ENCODE measurements at places on chromosomes 16 and 17.

- no peak for DNase-seq
These were observed at the start of gene SSTR5 for GRCh38 chr16:1072526-1073261. Gene SSTR5 (plus strand): TSS chr16:1072747. CDS start chr16:1078869, 6,122 bp downstream.

- DNase-seq, result no peak
These were observed 558 bp upstream of the ZFHX3 start for GRCh38 chr16:73048292-73049080.

DNA sequence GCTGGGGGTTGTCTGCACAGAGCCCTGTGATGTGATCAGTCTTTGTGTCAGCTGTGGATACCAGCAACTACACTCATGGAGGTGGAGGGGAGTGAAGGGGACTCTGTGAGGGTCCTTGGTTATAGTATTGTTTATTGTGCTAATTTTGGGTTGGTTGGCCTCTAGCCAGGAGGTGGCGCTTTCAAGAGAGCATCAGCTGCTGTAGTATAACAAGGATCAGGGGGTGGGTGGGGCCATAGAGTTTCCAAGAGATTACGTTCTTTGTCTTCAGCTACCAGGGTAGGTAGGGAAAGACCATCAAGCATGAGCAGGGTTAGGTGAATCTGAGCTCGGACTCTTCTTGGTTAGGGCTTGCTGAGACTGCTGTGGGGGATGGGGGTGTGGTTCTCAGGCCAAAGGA lies 97.1 kb upstream of the HS3ST3A1 start:
- DNase-seq, result no peak

GRCh38 chr17:14359163-14360020 lies 58.5 kb downstream of the HS3ST3B1 start:
- no peak for DNase-seq

- DNase-seq, result no peak
These were observed 1.9 kb upstream of the GAA start for GRCh38 chr17:80099291-80100034.

GRCh38 chr17:28029044-28029443 lies 13.4 kb upstream of the NLK start:
- DNase-seq, result no peak

DNA sequence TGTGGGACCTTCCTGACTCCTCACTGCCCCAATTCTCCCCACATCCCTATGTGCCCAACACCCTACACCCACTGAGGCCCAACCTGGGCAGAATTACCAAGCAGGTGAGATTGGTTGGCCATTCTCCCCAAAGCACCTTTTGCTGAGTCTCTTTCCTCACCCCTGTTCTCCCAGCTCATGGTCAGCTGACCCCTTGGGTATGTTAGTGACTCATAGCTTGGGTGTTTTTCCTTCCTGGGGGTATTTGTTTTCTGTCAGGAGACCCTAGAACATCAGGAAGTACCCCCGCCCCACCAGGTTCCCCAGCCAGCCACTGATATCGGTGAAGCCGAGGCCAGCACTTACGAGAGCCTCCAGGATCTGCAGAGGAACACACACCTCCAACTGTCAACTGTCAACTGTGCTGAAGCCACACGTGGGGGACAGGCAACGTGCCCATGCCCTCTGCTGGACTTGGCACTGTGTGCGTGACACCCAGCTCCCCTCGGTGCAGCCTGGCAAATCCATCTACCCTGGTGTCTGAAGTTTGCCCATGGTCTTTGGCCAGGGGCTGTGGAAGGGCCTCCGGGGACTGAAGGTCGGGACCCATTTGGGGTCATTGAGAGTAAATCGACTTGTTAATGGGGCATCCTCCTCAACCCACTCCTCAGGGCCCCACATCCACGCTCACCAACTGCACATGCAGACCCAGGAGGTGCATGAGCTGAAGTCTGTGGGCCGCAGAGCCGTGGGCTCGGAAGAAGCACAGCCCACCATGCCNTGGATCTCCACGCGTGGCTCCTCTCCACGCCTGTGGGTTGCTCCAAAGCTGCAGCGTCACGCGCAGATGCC lies 53.1 kb downstream of the METRNL start:
- DNase-seq, result no peak

GRCh38 chr16:82715833-82716232 lies 89.1 kb downstream of the CDH13 start:
- DNase-seq, result no peak

GRCh38 chr16:4603624-4604170 lies 11.0 kb downstream of the UBALD1 start:
- no peak for DNase-seq

- no peak for DNase-seq
These were observed 27.2 kb downstream of the LLGL2 start for GRCh38 chr17:75552425-75553294.

DNA sequence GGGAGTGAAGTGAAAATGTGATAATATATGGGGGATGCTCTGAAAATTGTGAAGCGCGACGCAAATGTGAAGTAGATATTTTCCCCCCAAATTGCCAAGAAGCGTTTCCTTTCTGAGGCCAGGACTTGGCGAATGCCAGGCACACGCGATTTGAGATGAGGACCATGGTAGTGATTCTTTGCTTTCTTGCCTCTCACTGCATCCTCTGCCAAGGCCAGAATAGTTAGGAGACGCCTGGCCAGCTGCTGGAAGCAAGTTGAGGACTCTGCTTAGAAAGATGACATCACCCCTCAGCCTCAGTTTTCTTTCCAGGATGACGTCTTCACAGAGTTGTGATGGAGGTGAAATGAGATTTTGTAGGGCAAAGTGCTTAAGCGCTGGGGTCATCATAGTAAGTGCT lies 25.9 kb downstream of the PIPOX start:
- DNase-seq, result no peak

- no peak for DNase-seq
These were observed 16.2 kb upstream of the MTMR4 start for GRCh38 chr17:58530655-58531054.

- DNase-seq, result no peak
These were observed 1512.0 kb upstream of the GOT2 start for GRCh38 chr16:60246086-60246485.

DNA sequence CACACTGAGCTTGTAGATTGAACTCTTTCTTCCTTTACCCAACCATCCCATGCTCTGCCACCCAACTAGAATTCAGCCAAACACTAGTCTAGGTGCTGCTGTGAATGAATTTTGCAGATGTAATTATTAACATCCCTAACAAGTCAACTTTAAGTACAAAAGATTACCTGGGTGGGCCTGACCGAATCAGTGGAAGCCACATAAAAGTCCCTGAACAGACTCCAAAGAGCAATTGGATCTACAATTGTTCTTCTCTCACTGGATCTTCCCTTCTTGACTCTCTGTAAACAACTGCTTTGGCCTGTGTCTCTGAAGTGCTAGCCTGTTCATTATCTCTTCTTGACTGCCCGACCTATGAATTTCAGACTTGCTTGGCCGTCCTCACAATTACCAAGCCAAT lies 67.9 kb downstream of the PMP22 start:
- no peak for DNase-seq

DNA sequence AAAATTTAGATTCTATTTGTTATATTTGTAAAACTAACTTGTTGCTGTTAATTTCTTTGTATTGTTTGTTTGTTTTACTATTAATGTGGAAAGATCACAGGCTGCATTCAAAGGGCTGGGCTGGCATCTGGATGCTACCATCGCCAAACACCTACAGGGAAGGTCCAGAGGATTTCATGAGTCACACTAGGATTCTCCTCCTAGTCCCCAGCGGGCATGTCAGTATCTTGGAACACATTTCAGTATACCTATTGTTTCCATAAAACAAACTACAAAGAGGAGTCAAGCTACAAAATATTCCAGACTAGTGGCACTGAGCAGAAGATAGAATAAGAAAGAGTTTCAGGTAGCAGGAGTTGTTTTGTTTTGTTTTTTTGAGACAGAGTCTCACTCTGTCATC lies 55.3 kb downstream of the NOG start:
- DNase-seq, result no peak

DNA sequence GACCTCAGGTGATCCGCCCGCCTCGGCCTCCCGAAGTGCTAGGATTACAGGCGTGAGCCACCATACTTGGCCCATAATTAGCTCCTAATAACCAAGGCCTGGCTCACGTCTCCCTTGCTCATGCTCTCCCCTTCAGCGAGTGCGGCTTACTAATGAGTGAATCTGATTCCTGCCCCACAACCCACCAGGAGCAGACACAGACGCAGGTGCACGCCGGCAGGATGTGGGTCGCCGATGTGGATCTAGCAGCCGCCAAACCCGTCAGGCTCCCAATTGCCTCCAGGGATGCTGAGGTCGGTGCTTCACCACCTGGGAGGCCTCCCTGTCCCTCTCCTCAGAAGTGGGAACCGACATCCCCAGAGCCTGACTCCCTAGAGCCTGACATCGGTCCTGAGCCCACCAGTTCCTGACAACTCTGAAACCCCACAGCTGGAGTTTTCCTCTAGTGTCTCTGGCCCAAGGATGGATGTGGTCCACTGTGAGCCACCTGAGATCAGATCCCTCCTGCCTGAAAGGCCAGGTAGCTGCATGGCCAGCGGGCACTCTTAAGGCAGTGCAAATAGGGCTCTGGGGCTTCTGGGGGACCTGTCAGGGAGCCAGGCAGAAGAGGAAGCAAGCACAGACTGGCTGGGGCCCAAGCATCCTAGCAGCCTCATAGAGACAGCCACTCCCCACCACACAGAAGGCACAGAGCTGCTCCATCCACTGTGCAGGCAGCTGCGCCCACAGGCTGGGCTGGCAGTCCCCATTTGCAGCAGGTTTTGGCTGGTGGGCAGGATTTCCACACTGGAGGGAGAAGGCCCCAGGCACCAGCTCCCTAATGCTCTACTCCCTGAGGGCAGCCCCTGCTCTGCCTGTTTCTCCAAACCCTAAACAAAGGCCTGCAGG lies 10.8 kb downstream of the EXOC7 start:
- no peak for DNase-seq

DNA sequence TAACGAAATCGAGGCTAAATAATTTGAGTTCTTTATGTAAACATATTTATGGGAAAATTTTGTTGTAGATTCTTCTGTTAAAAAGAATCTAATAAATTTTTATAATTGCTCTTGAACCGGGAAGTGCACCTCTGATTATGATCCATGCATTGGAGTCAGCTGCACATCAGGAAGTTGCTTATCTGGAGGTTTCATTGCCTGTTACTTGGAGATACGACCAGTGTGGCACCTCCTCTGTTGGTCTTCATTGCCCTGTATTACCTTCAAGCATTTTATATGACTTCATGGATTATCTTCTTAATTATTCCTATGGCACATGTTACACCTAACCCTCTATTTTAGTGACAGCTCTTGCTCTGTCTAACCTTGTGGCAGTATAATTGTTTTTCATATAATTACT lies 312.6 kb upstream of the TBX2 start:
- no peak for DNase-seq

- DNase-seq, result no peak
These were observed 372.3 kb downstream of the NPIPA8 start for GRCh38 chr16:17964196-17964595.

GRCh38 chr17:65027305-65027704 lies 29.2 kb downstream of the GNA13 start:
- no peak for DNase-seq

GRCh38 chr17:32673964-32674363 lies 187.2 kb downstream of the CDK5R1 start:
- no peak for DNase-seq

Data from NCI-H1436 treated with DMSO at 0.1 percent for 48 hours (cell line).